ENCODE measurements at places on chromosomes 13 and 19.

GRCh38 chr19:58098682-58098998 lies 609 bp upstream of the ZSCAN18 start:
- no peak for DNase-seq

- no peak for DNase-seq
Observed at GRCh38 chr13:70623239-70623638, 515.0 kb upstream of the KLHL1 start.

DNA sequence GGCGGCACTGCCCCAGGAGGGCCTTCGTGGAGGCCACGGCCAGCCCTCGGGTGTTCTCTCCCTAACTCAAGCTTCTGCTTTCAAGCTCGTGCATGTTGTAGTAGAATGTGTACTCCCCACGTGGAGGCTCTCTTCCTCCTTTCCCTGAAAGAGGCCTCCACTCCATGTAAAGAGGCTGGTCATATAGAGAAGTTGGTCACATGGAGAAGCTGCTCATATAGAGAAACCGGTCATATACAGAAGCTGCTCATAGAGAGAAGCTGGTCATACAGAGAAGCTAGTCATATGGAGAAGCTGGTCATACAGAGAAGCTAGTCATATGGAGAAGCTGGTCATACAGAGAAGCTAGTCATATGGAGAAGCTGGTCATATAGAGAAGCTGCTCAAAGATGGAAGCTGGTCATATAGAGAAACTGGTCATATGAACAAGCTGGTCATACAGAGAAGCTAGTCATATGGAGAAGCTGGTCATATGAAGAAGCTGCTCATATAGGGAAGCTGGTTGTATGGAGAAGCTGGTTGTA lies 152.5 kb downstream of the COL4A1 start:
- DNase-seq = no peak

GRCh38 chr13:113836768-113837559 lies 26.9 kb downstream of the GAS6 start:
- no peak for DNase-seq

DNA sequence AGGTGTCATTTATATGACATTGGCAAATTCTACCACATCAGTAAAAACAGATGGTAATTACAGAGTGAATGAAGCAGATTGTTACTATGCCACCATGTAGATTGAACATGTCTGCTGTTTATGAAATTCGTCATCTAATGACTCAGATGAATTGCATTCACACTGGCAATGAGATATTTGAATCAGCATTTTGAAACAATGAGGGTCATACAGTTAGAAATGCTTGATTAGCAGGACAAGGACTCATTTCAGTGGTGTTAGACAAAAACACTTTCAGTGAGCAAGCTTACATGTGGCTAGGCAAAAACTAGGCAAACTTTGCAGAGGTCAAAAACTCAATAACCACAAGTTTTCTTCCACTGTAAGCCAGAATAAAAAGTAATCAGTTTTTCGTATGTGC lies 1165.0 kb downstream of the SLITRK1 start:
- no peak for DNase-seq

DNA sequence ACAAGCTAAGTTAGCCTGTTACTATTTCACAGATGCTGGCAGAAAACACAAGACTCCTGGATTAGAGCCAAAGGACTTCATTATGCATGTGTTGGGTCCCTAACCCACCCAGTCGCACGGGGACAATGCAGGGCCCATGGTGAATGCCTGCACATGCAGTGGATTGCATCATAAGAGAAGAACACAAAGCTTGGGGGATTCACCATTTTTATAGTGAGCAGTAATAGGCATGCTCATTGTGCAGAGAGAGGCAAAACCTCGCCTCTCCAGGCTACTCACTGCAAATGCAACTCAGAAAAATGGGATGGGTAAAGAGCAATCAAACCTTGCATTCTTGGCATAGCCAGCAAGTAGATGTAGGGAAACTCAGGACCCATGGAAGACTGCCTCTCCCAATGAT lies 115.8 kb downstream of the DIAPH3 start:
- DNase-seq = no peak

GRCh38 chr13:91594061-91594460 lies 195.6 kb downstream of the GPC5 start:
- DNase-seq = no peak

GRCh38 chr19:16585808-16586476 lies 13.7 kb upstream of the SLC35E1 start:
- no peak for DNase-seq

DNA sequence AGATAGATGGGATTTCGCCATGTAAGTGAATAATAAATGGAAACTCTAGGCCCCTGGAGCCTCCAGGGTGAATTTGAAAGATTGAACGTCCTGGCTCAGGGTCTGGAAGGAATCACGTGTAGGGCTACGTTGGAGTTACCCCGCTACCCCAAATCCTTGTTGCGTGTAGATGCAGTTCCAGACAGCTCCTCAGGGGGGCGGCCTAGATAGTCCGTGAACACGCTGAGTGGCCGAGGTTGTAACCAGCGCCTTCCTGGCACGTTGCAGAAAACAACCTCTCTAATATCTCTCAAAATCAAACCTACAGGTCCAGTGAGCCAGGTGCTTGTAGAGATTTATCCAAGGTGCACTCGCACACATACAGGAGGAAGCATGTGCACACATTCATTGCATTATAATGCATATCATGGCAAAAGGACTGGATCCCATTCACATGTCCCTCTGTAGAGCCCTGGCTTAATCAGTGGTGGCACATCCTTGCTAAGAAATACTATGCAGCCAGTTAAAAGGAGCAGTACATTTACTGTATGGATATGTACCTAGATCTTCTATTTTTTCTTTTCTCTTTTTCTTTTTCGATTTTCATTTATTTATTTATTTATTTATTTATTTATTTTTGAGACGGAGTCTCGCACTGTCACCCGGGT lies 2.5 kb upstream of the KEAP1 start:
- DNase-seq = peak; percentile 25

GRCh38 chr13:95652244-95652764 lies 7.8 kb upstream of the DZIP1 start:
- no peak for DNase-seq

- no peak for DNase-seq
Observed at GRCh38 chr19:13152356-13152973, 2.3 kb downstream of the IER2 start.

DNA sequence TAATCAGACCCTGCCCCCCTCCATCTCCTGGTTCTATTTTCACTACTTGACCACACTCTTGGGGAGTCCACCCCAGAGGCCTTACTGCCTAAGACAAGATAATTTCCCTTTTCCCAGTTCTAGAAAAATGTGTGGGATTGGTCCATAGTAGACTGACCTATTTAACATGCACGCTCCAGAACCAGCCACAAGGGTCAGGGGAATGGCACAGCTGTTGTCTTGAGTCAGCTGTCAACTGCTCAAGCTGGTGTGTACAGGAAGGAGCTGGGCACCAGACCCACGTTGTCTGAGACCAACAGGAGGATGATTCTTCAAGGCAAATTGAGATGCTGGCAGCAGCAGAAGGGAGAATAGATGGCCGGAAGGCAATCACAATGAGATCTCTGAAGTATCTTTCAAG lies 280.5 kb downstream of the UQCRFS1 start:
- DNase-seq = no peak

DNA sequence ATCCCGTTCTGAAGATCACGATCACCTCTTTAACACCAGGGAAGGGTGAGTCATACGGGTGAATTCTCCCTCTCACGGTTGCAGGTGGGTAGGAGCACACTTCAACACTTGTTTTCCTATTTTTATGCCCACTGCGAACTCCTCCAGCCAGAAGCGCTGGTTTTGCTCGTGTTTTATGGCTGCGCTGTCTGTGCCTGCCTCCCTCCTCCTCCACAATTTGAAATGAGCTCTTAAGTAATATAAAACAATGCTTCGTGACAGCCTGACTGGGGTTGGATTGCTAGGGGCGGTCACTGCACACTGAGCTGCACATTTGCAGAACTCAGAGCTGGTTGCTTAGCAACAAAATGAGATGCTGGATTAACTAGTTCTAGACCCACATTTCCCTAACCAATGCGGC lies 12.9 kb downstream of the CCDC70 start:
- DNase-seq = no peak

- no peak for DNase-seq
Observed at GRCh38 chr19:11069561-11069960, 19.7 kb upstream of the LDLR start.

DNA sequence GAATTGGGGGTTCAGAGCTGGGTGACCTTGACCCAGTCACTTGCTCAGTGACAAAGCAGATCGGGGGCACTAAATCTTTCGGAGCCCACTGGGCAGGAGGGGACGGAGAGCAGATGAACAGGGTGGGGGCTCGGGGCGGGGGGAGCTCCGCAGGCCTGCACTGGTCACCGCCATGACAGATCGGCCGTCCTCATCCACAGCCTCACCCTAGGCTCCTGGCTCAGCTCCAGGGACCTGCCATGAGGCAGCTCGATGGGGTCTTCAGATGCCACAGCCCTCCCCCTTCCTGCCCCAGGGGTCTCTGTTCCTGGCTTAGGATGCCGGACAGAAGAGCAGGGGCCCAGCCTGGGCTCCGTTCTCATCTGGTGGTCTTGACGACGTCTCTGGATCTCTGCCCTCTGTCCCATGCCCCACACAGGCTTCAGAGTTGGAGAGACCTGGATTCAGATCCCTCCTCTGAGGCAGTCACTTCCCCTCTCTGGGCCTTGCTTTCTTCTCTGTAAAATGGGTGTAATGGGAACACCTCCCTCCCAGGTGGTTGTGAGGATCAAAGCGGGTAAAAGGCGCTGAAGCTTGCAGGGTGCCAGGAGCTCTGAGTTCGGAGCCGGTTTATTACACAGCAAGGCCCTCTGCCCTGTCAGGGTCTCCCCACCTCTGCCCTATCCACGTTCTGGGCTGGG lies 3.0 kb downstream of the KDM4B start:
- DNase-seq = no peak

DNA sequence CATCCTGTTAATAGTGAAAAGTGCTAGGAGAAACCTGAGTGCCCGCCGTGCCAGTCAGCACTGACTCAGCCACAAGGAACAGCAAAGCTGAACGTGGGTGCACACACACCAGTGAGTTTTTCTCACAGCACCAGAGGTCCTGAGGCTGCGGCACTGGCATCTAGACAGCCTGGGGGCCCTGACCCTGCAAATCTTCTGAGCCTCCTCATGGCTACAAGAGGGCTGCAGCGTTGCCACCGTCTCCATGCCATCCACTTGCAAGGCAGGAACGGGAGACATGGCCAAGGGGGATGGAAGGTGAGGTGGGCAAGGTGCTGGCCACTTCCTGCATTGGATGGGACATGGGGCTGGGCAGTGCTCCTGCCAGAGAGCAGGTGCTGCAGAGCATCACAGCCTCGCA lies 211.2 kb upstream of the SOX1 start:
- no peak for DNase-seq

- no peak for DNase-seq
Observed at GRCh38 chr19:7292950-7293761, 1.1 kb downstream of the INSR start.

GRCh38 chr19:8307965-8308866 lies at the start of gene CD320:
TSS of gene CD320 (minus strand) at chr19:8308358. CDS start at chr19:8308290, 68 bp downstream.
- DNase-seq = peak; percentile 43

DNA sequence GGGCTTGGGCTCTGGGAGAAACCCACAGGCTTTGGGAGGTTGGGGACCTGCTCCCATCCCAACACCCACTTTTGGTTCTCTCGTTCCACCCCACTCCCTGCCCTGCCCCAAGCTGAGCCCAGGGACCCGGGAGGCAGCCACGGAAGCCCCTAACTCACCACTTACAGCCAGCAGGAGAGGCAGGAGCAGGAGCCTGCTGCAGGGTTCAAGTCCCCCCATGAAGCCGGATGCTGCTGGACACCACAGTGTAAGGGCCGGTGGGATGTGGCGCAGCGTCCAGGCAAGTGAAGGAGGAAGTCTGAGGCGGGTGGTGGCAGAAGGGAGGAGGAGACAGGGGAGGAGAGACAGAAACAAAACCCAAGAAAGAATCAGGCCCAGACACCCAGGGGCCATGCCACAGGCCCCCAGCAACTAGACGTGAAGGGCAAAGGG lies at the start of gene TYROBP:
Gene TYROBP, minus strand, starts transcription at position 286 of the 432 bp plus-strand sequence. Its CDS starts 67 bp downstream, at position 219.
- no peak for DNase-seq

- no peak for DNase-seq
Observed at GRCh38 chr19:4081441-4082129, 14.9 kb upstream of the ZBTB7A start.

DNA sequence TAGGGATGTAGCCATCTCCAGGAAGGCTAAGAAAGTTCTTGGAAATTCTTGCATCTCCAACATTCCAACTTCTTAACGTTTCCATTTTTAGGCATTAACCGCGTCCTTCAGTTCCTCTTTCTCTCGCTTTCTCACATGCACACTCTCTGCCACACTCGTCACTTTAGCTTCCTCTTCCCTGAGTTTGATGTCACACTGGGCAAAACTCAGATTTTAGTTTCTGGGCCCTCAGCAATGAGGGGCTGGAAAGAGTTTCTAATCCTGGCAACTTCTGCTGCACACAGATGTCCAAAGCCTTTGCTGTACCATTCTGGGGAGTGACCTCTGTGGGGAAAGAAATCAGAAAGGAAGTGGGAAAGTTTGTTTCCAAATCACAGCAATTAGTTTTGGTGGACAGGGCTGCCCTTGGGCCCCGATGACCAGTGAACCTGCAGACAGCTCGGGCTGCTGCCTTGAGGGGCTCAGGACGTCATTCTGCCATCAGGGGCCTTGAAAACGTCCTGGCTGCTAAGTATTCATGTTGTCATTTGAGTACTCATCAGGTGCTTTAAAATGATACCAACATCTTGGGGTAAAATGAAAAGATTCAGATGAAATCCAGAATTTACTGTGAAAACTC lies 89.3 kb downstream of the KL start:
- no peak for DNase-seq

- DNase-seq = no peak
Observed at GRCh38 chr13:109924376-109924775, 138.0 kb upstream of the IRS2 start.

GRCh38 chr19:10815007-10815536 lies 20.9 kb downstream of the TMED1 start:
- no peak for DNase-seq

DNA sequence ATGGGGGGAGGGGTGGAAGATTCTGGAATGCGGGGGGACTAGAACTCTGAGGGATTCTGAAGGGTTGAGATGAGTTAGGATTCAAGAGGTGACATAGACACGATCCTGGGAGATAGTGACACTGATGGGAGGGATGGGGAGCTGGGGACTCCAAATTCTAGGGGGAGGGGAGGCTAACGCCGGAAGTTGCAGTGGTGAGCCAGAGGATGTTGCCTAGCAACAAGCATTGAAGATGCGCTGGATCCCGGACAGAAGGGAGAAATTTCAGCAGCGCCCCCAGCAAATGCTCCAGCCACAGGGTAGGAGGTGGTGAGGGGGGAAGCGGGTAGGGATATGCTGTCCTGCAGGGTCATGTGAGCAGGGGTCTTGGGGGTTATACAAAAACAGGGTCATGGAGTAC lies 6.9 kb upstream of the LTBP4 start:
- DNase-seq = no peak

All from thoracic aorta (tissue), 2 donors.